ENCODE measurements at places on chromosomes 16 and 17. TPM values are rescaled to one million over a fixed set of nuclear protein-coding genes. Genes with fewer than 3 reads are reported as not detected.

GRCh38 chr17:63910096-63910495 is 962 bp downstream of the CSHL1 start:
- no peak for DNase-seq

DNA sequence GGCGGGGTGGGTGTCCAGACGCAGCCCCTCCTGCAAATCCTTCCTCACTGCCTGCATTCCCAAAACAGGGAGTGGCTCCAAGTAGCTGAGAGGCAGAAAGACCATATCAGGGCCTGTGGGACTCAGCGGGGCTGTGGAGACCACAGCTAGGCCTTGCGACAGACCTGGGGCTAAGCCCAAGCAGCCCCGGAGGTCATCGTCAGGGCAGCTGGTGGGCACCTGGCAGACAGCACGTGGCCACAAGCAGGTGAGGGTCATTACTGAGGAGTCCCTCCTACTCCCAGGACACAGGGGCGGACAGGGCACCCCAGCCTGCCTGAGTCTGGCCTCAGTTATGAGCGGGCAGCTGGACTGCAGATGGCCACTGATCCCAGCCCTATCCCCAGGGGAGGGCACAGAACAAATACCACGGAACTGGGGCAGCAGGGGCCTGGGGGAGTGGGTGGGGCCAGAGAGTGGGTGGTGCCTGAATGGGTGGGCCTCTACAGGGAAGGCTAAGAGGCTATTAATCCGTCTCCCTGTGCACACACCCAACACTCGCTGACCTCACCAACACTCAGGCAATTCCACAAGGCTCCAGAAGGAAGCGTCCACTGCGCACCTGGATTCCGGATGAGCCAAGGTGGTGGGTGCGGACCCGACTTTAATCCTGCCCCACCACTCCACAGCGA is 8.5 kb downstream of the HS3ST6 start:
- no peak for DNase-seq

DNA sequence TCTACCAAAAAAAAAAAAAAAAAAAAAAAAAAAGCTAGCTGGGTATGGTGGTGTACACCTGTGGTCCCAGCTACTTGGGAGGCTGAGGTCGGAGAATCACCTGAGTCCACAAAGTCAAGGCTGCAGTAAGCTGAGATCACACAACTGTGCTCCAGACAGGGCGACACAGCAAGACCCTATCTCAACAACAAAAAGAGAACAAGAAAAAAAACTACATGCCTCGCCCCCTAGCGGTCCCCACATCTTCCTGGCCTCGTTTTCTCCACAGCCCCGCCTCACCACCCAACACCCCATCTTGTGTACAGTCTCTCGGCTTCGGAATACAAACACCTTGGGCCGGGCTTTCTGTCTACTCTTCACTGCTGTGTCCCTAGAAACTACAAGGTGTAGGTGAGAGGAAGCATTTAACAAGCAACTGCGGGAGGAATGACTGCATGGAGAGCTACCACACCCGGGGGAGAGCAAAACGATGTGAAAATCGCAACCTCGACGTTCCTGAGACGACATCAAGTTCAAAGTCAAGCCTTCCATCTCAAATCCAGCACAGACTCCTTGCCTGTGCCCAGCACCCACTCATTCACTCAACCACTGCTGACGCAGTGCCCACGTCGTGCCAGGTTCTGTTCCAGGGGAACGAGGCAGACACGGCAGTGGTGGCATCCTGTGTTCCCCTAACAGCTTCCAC is 9.0 kb downstream of the NTAN1 start:
- DNase-seq: no peak

DNA sequence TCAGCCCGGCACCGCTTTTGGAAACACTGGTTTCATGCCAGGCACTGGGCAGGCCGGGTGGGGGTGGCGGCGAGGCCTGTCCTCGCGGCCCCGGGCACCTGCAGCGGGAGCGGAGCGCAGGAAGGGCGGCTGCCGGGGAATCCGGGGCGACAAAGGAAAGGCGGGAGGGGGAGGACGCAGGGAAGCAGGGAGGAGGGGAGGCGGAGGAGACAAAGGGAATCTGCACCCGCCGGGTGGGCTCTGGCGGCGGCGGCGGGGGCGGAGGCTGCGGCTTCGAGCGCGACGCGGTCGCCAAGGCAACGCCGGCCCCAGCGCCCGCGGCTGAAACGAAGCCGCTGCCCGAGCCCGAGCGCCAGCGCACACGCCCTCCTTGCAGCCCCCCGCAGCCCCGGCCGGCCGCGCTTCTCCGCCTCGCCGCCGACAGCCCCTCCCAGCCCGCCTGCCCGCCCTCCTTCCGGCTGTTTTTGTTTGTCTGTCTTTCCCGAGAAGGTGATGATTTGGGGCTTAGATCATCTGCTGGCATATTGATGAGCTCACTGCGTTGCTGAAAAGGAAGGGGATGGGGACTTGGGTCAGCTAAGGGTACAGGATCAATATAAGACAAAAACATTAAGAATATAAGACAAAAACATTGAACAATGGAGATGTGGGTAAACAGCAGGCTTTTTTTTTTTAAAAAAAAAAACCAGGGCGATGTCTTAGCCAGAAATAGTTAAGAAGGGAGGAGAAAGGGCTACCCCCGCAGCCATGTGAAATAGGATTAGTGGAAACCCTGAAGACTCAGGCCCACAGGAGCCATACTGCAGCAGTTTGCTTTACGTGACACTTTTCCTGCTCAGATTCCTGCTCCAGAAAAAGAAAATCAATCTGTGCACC is 32.7 kb downstream of the CDK5R1 start:
- DNase-seq: no peak

DNA sequence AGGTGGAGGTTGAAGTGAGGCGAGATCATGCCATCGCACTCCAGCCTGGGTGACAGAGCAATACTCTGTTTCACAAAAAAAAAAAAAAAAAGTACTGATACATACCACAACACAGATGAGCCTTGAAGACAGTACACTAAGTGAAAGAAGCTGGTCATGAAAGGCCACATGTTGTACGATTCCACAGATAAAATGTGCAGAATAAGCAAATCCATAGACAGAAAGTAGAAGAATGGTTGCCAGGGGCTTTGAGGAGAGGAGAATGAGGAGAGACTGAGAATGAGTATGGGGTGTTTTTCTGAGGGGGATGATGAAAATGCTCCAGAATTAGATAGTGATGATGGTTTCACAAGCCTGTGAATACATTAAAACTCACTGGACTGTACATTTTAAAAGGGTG is 155.6 kb upstream of the PSMD7 start:
- no peak for DNase-seq

DNA sequence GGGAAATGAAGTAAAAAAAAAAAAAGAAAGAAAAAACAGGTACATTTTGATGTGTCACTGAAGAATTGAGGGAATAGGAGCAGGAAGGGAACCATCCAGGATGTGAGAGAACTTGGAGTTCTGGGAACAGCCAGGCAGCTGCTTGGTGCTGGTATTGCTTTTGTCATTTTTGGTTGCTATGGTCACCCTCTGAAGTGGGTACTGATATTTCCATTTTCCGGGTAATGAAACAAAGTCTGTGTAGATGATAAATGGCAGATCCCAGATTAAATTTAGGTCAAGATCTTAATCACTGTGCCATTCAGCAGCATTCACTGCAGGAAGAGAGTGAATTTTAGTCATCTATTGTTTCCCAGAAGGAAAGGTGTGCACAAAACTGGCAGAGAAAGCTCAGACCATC is 93.6 kb downstream of the ABCA8 start:
- DNase-seq: no peak

DNA sequence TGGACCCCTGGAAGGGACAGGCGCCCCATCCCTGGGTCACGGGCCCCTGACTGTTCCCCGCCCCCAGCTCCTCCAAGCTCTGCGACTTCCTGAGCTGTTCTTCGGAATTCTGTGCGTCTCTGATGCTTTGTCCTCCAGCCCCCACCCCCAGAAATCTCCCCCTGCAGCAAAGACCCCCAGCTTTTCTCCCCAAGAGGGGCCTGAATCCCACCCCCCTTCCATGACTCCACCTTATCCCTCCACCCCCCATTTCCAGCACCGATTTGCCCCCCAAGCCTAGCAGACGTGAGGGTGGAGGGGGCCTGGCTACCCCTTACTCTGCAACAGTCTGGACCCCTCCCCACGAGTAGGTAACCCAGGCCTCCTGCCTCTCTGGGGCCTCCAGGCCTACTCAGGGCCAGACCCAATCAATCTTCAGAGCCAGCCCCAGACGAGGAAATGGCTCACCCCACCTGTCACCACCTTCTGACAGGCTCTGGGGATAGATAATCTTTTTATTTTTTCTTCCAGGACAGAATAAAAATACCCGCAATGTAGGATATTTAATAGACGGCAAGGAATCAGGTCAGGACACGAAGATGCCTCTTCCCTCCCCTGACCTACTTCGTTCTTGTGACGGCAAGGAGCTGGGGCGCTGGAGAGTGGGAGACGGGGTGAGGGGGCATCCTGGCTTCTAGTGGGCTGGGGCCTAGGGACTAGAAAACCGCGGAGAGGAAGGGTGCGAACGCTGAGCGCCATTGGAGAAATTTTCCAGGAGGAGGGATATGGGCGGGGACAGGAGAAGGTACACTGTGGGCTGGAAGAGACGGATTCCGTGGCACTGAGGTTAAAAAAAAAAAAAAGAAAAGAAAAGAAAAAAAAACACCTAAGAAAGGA is 744 bp upstream of the PLXDC1 start:
- no peak for DNase-seq

GRCh38 chr17:38460716-38461630 is 32.7 kb downstream of the ARHGAP23 start:
- DNase-seq: no peak

- DNase-seq: no peak
Measured at GRCh38 chr16:10765772-10766171, 22.1 kb downstream of the NUBP1 start.

GRCh38 chr17:70825321-70826125 is 656.2 kb downstream of the KCNJ2 start:
- no peak for DNase-seq

GRCh38 chr17:73005360-73005759 is 87.1 kb downstream of the SLC39A11 start:
- DNase-seq: no peak

Gene SOX15
- polyA plus RNA-seq: 1.2 TPM

Gene RRAD
- 0.42 TPM for polyA plus RNA-seq

Gene TM4SF5
- not detected for polyA plus RNA-seq
